ENCODE measurements at places on chromosomes 3 and 15.

DNA sequence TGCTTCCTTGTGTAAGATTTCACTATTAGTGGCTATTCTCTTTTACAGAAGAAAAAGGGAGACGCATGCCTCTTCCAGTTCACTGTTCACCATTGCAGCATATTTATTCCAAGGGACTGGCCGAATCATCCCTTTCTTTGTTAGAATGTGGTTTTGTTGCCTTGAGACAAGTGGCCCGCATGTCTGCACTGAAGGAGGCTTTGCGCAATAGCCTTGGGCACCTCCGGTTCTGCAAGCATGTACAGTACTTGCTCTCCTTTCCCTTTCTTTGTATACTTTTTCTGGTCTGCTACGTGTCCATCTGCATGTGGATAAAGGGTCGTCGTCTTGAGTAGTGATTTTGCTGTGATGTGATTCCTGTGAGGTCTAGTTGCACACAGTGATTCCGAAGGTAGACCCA is 43.0 kb downstream of the FLNB start:
- DNase-seq: no peak

DNA sequence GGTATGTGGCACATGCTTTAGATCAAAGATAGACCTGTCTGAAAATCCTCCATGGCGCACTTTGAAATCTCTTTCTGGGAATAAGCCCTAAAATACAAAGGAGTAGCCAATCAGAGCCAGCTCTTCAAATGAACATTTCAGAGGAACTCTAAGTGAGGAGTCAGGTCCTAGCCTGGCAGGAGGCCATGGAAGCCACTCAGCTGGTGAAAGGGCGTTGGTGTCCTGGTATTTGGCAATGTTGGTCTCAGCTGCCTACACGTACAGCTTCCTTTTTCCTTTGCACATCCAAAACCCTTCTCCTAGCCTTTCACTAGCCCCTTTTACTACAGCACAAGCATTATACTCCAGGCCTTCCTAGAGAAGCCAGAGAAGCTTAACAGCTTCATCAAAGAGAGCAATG is 5.5 kb downstream of the WDR73 start:
- no peak for DNase-seq

- DNase-seq: no peak
Measured at GRCh38 chr15:101244036-101244781, 7.6 kb downstream of the CHSY1 start.

DNA sequence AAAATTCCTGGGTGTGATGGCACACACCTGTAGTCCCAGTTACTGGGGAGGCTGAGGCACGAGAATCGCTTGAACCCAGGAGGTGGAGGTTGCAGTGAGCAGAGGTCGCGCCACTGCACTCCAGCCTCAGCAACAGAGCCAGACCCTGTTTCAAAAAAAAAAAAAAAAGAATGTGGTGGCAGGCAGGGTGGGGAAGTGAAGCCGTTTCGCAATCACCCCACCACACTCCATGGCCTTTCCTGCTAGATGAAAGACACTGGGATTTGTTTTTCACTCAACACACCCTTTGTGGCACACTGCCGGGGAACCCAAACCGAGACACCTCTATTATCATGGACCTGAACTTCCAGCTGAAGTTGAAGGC is 172.4 kb upstream of the IQSEC1 start:
- no peak for DNase-seq

DNA sequence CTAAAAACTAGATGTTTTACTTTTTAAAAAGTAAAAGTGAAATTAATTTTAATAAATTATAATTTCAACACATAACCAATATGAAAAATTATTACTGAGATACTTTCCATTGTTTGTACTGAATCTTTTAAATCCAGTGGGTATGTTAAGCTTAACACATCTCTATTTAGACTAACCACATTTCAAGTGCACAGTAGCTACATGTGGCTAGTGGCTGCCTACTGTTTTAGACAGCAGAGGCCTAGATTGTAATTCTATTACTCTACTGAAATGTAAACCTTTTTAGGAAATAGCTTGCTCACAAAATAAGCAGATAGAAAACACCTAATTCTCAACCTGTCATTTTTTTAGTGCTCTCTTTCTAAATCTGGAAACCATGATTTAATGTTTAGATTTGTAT is 4.9 kb downstream of the TCAIM start:
- DNase-seq: no peak

DNA sequence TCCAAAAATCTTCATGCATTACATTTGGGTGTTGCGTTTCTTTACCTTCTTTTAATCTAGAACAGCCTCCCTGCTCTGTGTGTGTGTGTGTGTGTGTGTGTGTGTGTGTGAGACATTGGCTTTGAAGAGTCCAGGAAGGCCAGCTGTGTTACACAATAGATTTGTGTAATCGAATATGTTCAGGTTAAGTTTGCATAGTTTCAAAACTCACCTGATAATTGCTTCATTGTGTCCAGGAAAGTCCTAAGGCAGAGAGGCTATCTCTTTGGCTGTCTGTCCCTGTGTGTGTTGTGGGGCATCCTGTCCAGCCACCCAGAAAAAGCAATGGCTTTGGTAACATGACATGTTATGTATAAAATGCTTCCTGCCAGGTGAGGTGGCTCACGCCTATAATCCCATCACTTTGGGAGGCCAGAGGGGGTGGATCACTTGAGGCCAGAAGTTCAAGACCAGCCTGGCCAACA is 37.5 kb downstream of the ZNF710 start:
- no peak for DNase-seq

DNA sequence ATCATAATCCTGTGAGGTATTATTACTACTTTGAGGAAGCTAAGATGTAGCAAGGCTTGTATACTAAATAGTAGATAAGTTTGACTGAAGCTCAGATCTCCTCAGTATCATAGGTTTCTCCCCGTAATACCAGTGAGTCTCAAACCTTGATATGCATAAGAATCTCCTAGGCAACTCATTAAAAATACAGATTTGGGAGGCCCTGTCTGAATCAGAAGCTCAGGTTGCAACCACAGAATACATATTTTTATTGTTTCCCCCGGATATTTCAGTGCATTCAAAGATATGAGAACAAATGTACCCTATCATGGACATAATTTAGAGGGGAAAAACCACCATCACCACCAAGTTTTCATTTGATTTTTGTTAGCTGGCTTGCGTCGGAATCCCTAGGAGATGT is 242.1 kb upstream of the C2CD4B start:
- no peak for DNase-seq

- DNase-seq: no peak
Measured at GRCh38 chr15:80837006-80837405, 57.8 kb downstream of the CEMIP start.

- no peak for DNase-seq
Measured at GRCh38 chr3:89560568-89560967, 453.1 kb downstream of the EPHA3 start.

DNA sequence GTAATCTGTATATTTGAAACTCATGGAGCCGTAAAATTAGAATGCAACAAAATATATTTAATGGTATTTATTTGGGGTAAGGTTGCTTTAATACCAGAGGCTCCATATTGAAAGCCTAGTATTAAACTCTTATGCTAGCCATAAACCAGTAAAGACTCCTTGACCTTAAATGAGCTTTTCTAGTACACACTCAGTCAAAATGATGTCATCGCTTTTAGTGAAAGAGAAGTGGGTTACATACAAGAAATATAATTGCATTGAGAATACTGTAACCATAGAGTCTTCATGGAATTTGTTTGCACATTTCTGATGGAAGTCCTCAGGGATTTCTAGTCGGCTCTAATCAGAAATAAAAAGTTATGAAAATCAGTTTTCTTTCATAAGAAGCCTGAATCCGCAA is 757.6 kb downstream of the GBE1 start:
- no peak for DNase-seq

DNA sequence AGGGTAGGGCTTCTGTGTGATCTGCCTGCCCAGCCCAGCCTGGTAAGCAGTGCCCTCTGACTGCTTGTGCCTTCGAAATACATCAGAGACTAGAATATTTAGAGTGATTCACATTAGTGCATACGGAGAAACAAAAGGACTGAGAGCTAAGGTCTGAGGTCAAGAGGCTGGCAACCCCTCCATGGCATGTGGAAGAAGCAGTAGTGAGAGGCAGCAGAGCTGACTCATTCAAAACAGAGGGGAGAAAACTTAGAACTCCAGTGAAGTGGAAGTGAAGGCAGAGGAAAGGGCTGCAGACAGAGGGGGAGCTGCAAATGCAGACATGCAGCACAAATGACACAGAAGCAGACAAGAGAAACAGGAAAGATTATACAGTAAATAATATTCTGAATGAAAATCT is 61.6 kb downstream of the ULK4 start:
- no peak for DNase-seq

- DNase-seq: no peak
Measured at GRCh38 chr3:144840866-144841265, 869.2 kb downstream of the DIPK2A start.

DNA sequence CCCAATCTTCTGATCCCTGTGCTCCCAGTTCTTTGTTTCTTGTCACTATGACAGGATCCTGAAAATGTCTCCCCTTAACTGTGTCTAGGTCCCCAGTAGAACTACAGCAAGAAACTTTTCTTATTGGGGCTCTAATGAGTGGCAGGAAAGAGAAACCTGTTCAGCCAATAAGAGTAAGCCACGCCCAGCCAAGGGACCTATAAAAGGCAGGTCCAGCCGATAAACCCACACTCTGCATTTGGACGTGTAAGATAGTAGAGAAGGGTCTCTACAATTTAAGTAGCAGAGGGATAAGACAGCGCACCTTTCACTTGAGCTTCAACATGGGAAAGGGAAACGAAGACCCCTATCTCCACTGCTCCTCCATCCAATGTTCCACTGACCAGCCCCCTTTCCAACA is 149.9 kb downstream of the LMLN start:
- DNase-seq: no peak

DNA sequence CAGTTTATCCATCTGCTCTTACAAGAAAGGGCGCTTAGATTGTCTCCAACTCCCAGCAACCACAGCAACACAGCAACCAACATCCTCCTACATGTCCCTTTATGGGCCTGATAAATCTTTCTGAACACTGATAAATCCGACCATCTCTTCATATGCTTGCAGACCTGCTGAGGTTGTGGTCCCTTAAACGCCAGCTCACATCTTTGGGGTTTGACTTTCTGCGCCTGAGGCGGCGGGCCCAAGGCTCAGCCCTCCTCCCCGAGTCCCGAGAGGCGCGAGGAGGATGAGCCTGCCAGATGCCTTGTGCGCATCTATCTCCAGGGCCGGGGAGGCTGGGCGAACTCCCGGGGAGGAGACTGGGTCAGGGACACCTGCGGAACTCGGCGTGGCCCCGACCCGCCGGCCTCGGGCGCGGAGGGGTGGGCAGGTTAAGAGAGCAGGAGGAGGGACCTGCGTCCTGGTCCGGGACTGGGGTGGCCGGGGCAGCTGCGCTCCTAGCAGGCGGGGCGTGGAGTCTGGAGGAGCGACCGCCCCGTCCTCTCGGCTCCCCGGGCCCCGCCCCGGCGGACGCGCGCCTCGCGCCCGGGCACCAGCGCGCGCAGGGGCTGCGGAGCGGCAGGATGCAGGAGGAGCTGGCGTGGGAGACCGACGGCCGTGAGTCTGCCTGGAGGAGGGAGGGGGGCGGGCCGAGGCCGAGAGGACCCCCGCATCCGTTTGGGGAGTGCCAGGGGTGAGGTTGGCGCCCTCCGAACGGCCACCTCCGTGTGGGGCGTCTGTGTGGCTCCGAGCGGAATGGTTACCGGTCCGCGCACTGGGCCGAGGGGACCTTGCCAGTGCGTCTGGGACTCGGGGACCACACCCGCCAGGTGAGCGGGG is at the start of gene ANKDD1A:
ANKDD1A (plus strand) TSS at position 592 of the 876 bp plus-strand sequence; CDS start at position 621, 29 bp downstream.
- DNase-seq: peak; percentile 9

- no peak for DNase-seq
Measured at GRCh38 chr15:25797511-25797935, 65.6 kb downstream of the ATP10A start.

- no peak for DNase-seq
Measured at GRCh38 chr3:191484461-191484860, 23.5 kb downstream of the PYDC2 start.

DNA sequence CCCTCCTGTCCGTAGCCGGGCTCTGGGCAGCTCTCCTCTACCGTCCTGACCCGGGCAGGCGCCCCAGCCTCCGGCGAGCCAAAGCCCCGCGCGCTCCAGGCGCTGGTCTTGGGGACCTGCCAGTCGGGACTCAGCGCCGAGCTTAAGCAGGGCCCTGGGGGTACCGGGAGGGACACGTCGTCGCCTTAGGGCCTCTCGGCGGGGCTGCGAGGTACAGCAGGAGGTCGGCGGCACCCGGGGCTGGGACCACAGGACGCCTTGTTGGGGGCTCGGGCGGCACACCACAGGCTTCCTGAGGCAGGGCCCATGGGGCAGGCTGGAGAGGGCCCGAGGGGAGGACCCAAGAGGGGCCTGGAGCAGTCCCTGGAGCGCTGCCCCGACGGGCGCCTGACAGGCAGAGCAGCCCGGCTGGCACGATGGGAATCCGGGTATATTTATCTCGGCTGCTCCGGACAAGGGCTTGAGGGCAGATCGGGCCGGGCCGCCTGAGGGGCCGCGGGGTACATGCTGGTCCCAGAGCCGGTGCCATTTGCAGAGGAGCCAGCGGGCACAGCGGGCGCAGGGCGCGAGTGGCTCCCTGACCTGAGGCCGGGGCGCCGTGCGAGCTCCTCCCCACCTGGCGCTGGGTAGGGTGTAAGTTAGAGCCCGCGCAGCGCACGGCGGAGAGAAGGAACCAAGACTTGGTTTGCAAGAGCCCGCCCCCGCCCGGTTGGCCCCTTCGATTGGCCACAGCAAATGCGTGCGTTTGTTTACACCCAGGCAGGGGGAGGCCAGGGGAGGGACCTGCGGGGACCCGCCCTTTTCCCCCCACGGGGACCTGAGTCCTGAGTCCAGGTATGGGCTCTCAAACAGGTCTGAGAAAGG is 574 bp downstream of the SLC38A3 start:
- no peak for DNase-seq

DNA sequence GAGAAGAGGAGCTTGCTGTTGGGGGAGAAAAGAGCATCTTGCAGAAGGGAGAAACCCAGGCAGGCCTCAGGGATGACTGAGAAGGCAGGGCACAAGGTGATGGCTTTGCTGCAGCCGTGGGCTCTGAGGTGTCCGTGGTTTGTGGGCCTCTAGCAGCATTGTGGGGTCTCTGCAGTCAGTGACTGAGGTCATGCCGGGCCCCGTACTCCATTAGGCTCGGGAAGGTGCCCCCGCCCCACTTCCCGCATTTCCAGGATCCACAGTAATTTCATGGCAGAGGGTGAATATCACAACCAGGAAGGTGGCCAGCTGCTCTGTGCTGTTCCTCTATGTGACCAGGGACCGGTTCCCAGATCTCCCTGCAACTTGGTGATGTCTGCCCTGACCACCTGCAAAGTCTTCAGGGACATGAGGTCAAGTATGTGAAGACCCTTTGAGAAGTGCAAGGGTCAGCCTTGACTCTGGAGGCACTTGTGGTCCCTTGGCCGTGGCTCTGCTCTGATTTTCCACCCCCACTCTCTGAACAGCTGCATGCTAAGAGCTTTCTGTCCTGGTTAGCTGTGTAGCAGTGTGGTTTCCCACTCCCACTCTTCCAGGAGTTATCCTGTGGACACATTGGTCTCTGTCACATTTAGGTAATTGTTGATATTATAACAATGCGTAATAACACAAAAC is 3.6 kb downstream of the KLF13 start:
- DNase-seq: no peak
